ENCODE measurements at places on chromosomes 12 and 14.
A peak's percentile ranks its signal among the peaks of the same experiment; 100 is the strongest.

DNA sequence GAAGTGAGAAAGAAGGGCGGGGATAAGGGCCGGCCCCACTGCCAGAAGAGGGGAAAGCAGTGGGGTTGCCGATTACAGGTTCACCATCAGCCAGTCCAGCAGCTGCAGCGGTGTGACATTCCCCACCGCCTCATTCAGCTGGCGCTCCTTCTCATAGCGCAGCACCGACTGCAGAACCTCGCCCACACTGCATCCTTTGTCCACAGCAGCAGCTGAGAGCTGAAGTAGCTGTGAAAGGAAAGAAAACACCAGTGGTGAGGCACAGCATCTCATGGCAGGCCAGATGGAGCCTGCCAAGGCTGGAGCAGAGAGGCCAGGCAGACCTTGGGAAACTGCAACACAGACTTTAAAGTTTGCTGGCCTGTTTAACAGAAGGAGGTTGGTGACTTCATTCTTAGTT is 33.2 kb downstream of the AKAP3 start:
- no peak for DNase-seq

DNA sequence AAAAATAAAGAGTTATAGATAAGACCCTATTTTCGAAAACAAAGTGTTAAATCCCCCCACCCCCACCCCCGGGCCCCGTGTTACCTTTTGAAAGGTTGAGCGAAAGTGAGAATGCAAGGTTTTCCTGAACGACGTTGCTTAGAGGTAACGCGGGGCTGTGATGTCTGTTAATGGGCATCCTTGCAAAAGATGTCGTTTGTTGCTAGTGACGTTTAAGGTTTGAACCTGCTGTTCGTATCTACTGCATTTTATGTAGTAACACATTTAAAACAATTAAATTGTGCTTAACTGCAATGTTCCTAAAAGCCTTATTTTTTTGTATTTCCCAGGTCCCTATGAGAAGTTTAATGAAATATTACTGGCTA is 1.2 kb downstream of the CPSF6 start:
- peak; percentile 9 for DNase-seq

GRCh38 chr12:108840605-108841332 is 16.6 kb downstream of the SSH1 start:
- no peak for DNase-seq

DNA sequence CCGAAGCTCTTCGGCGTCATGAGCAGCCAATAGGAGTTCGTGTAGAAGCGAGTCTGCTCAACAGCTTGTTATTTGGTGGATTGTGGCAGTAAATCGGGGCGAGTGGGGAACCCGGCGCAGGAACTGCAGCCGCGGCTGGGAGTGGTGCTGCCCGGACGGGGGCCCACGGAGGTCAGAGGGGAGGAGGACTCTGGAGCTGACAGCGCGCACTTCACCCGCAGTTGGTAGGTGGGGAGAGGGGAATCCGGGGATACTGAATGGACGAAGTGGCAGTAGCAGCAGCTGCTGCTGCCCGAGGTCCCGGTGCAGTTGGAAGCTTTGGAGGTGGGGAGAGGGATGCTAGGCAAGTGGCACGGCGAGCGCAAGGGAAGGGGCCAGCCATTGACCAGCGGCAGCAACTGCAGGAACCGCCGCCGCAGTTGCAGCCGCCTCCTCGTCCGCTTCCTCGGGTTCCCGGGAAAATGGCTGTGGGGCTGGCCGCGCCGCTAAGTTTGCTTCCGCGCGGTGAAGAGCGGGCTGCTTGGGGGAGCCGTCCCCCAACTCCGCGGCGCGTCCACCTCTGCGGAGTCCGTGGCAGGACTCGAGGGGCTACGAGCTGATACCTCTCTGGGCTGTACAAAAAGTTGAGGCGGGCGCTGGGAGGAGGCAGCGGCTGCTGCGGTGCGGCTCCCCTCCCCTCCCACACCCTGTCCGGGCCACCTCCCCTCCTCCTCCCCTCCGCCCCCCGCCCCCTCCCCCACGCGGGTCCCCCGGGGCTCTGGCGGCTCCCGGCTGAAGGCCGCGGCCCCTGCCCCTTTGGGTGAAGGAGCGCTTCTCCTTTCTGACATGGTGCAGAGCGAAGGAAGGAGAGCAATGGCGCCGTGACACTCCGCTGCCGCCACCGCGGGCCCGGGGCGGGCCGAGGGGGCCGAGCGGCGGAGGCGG is at the start of gene ARID4A:
TSS of gene ARID4A (plus strand) at position 79 of the 924 bp plus-strand sequence. CDS start 1,300 bp downstream, outside the sequence.
- DNase-seq: peak; percentile 74

DNA sequence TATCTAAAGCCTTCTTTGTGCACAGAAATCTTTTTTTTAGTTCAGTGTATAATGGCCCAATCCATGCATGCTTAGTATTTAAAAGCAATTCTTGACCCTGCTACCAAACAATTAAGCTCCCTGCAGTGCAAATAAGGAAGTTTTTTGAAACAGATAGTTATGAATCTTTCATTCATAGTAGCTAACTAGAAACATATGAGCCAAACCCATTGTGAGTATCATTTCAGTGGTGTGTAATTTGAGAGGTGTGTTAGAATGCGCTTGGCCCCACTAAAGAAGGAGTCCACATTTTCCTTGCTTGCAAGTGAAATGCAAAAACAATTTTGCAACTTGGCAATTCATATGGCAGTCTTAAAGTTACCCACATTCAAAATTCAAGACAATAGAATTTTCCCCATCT is 14.4 kb downstream of the EPS8 start:
- DNase-seq: no peak

DNA sequence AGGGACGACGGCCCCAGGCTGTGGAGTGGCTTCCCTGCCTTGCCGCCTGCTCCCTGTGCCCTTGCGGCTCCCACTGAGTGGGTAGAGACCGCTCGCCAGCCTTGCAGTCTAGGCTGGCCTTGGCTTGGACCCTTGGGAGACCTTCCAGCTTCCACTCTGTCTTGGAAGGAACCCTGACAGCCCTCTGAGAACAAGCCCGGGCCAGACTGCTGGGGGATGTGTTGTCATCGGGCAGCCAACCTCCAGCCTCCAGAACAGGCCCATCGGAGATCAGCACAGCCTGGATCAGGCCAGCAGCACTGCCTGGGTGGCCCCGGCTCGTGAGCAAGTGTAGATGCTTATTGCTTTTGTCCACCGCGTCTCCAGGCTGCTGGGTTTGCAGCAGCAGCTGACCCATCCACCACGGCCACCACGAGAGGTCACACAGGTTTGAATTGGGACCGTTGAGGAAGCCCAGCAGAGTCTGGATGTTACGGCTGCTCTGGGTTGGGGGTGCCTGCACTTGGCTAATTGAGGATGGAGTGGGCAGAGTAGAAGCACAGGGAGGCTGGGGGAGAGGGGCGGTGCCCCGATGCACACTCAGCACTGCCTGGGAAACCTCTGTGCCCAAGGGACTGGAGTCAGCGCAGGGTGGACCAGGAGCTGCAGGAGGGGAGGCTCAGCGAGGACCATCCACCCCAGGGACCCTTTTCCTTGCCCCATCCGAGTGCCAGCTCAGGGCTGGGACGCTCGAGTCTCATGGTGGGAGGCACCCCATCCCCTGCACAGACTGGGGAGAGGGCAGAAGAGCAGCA is 55.5 kb downstream of the NOC4L start:
- DNase-seq: no peak

- no peak for DNase-seq
Observed at GRCh38 chr14:68596701-68597100, 196.2 kb downstream of the ZFP36L1 start.

Data from stimulated activated CD4-positive, alpha-beta T cell treated with anti-CD3 and anti-CD28 coated beads, TNF-alpha, amount 100 ng/mL, for 24 hours (primary cell).